ENCODE measurements at places on chromosomes 16 and 17. TPM values are rescaled to one million over a fixed set of nuclear protein-coding genes. Genes with fewer than 3 reads are reported as not detected.

PTX4 gene
- polyA plus RNA-seq, result not detected

SKAP1 gene
- not detected for polyA plus RNA-seq

CACNG5 gene
- polyA plus RNA-seq, result not detected

TPPP3 gene
- polyA plus RNA-seq, result 0.16 TPM

TBC1D28 gene
- polyA plus RNA-seq, result not detected

SP2 gene
- polyA plus RNA-seq, result 4.2 TPM

GRIN2A gene
- not detected for polyA plus RNA-seq

EVPL gene
- polyA plus RNA-seq, result 4.3 TPM

SLC2A4 gene
- 4.9 TPM for polyA plus RNA-seq

KRT25 gene
- polyA plus RNA-seq, result not detected

GABARAP gene
- polyA plus RNA-seq, result 274 TPM

IGF2BP1 gene
- polyA plus RNA-seq, result 29.7 TPM

CDC6 gene
- 17.4 TPM for polyA plus RNA-seq

RAB37 gene
- polyA plus RNA-seq, result 4.7 TPM

PRKCA gene
- polyA plus RNA-seq, result 20.1 TPM

CCL7 gene
- not detected for polyA plus RNA-seq

RABEP1 gene
- 11.1 TPM for polyA plus RNA-seq

CAPNS2 gene
- not detected for polyA plus RNA-seq

CD300A gene
- polyA plus RNA-seq, result not detected

UTS2R gene
- polyA plus RNA-seq, result 0.15 TPM

CCDC200 gene
- not detected for polyA plus RNA-seq

NPIPA7 gene
- polyA plus RNA-seq, result 65.3 TPM

Data from HepG2 (cell line).